Aorta (tissue), 5 donors: ENCODE measurements at places on chromosomes 6 and 20. TPM values are rescaled to one million over a fixed set of nuclear protein-coding genes. Genes with fewer than 3 reads are reported as not detected.
A peak's percentile ranks its signal among the peaks of the same experiment; 100 is the strongest.

DNA sequence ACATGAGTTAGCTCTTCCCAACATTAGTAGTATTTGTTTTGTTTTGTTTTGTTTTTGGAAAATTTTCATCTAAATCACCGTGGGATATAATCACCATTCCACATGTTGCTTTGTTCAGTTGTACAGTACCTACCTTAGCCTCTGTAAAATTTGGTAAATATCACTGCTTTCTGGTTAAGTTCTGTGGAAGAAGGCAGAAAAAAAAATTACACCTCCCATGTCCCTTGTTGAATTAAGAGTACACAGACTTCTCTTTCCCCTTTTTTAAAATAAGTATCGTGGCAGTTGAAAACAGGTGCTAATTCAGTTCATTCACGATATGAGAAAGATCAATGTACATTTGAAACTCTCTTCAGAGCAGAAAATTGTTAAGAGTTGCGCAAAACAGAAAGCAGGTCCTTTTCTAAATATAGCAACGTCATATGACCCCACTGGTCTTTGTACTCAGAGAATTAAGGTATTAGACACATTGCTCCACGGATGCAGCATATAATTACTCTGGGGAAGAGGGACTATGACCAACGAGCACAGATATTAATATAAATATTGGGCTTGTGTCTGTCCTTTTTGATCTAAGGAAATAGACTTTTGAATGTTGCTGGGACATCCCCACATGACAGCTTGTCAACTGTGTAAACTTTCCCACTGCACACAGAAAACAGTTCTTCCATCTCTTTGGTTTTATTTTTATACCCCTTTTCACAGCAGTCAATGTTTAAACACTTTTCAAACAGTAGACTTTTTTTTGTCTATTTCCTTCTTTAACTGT lies 58.6 kb upstream of the ZNF217 start:
- no peak for DNase-seq

DNA sequence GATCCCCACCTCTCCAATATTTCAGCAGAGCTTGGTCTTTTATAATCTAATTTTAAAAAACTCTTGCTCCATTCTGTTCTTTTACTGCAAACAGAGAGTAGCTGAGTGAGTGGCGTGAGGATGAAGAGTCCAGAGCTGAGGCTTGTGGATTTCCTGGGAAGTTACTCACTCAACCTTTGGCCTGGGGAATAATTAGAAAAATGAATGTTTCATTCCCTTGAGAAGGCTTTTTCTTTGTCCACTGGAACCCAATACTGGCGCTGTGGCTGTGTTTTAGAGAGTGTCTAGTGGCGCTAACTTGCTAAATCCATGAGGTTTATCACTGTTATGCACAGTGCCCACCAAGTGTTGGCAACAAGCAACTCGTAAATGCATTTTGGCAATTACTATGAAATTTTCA lies 251.5 kb downstream of the HIVEP2 start:
- DNase-seq, result no peak

The CCN5 gene
- 59.4 TPM for total RNA-seq

GRCh38 chr6:124960757-124961463 lies 1.3 kb upstream of the RNF217 start:
- DNase-seq, result no peak

GRCh38 chr20:11700831-11701230 lies 216.9 kb upstream of the BTBD3 start:
- no peak for DNase-seq

- no peak for DNase-seq
These were observed 109.5 kb upstream of the CD93 start for GRCh38 chr20:23195636-23196035.

- DNase-seq, result no peak
These were observed 27.3 kb upstream of the ZNF337 start for GRCh38 chr20:25723975-25724374.

The DEF6 gene
- total RNA-seq, result 13.0 TPM

The UST gene
- 21.5 TPM for total RNA-seq

DNA sequence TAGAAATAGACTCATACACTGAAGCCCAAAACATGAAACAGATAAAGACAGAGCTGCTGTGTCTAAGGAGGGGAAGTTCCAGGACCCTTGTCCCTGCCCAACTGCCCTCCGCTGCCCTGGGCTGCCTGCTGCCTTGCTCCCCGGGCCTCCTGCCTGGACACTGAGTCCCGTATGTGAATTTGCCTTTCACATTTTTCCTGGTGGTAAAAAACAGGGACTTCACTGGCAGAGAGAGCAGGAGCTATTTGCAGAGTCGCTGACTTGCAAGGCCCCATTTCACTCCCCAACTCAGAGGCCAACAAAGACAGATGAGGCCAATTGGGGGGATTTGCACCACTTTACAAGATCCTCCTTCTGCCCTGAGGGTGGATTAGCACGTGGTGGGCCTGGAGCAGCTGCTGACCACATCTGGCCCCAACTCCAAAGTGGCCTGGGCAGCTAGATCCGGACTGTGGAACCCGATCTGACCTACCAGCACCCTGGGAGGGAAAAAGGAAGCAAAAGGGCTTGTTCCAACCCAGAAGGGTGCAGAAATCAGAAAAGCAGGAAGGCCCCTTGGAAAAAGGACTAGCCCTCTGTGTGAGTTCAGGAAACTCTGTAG lies 61.4 kb downstream of the NOL4L start:
- peak; percentile 44 for DNase-seq

DNA sequence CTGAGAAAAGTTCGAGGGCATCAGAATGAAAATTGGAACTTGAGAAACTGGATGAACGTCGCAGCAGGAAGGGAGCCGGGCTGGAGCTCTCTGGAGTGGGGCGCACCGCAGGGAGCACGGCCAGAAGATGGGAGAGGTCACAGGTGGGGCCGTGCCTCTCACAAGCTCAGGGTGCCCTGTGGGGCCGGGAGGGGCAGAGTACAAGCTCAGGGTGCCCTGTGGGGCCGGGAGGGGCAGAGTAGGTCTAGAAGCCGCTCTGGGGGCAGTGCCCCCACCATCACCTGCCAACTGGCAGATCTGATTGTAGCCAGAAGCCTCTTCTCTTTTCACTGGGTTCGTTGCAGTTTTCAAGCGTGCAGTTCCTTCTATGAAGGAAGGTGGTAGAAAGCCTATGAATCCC lies 61.1 kb upstream of the SNX9 start:
- DNase-seq, result no peak
